NCI-H1105 (cell line): ENCODE measurements at places on chromosomes 12 and 14.

DNA sequence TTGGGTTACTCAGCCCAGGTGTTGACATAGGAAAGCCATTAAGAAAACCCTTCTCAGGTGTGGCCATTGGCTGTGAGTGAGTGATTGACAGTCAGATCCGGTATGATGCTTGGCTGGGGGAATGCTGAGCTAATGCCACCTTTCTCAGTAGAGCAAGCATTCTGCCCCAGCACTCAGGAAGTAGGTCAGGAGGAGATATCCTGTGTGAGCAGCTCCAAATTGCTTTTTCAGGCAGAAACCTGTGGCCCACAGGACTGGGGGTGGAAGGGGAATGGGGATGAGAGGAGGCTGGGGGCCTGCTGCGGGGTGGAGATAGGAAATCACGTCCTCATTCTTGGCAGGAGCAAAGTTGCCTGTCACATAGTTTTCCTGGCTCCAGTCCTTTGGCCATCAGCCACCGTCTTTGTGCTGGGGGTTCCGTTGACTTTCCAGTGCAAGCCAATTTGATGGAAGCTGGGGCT lies 55.7 kb downstream of the NINJ2 start:
- DNase-seq = no peak

GRCh38 chr14:23102801-23103200 lies 2.0 kb downstream of the CIROP start:
- no peak for DNase-seq

DNA sequence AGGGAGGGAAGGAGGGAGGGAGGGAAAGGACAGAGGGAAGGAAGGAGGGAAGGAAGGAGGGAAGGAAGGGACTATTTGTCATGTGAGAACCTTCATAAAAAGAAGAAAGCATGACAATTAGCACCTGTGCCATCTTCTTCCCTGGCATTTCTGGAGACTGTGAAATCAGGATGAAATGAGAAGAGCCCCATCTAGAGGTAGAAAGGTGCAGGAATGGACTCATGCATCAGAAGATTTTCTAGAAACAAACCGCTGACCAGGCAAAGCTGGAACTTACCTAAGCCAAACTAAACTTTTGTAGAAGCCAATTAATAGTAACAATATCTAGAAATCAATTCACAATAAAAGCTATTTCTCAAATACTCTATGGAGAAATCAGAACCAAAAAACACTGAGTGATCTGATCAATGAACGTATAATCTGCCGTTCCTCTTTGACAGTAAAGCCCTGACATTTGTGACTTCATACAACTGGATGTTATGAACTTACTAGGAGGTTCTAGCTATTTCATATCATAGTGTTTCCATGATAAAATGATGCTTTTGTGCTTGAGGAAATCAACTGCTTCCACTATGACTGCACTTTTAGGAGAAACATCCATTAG lies 24.4 kb upstream of the CRACR2A start:
- peak; percentile 44 for DNase-seq

GRCh38 chr14:53962953-53963319 lies 6.3 kb upstream of the BMP4 start:
- no peak for DNase-seq

- DNase-seq = no peak
Observed at GRCh38 chr14:96246539-96246847, 9.5 kb upstream of the BDKRB1 start.

- DNase-seq = no peak
Observed at GRCh38 chr12:6031001-6031400, 85.9 kb upstream of the ANO2 start.

- DNase-seq = no peak
Observed at GRCh38 chr14:74853581-74853980, 22.4 kb downstream of the PROX2 start.

DNA sequence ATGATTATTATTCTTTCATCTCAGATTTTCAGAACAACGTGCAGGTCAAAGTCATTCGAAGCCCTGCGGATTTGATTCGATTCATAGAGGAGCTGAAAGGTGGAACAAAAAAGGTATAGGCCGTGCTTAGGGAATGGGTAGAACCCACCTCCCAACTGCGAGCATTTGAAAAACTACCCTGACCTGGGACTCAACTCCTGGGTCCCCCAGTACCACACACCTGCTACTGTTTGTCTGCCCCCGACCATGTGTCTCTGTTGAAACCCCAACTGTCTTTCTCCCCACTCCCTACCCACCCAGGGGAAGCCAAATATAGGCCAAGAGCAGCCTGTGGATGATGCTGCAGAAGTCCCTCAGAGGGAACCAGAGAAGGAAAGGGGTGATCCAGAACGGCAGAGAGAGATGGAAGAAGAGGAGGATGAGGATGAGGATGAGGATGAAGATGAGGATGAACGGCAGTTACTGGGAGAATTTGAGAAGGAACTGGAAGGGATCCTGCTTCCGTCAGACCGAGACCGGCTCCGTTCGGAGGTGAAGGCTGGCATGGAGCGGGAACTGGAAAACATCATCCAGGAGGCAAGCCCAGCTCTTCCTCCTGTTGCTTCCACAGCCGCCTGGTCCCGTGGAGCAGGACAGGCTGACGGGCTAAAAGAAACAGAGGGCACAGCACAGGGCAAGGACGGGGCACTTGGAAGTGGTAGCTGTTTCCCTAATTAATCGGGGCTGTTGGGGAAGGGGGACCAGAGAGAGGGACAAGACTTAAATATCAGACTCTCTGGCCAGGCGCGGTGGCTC lies 20.5 kb downstream of the AGAP2 start:
- DNase-seq = no peak

DNA sequence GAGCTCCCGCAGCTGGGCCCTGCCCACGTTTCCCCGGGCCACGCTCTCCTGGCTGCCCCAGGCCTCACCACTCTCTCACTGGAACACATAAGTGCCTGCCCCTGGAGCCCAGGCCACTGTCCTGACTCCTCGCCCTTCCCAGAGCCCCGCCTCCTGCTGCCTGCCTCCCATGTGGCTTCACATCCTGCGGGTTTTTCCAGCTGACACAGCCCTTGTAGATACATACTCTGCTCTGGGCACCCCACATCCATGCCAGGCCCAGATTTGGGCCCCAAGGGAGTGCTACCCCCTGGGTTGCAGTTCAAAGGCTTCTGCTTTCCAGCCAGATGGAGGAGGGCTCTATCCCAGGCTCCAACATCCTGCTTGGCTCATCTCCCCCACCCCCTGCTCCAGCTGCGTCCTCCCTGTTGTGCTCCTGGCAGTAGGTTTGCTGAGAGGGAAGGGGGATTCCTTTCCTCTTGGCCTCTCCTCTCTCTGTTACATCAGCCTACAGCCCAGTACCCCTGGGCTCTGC lies 60.1 kb downstream of the TSPAN9 start:
- DNase-seq = no peak

- no peak for DNase-seq
Observed at GRCh38 chr14:83568141-83568540, 1961.8 kb upstream of the FLRT2 start.

DNA sequence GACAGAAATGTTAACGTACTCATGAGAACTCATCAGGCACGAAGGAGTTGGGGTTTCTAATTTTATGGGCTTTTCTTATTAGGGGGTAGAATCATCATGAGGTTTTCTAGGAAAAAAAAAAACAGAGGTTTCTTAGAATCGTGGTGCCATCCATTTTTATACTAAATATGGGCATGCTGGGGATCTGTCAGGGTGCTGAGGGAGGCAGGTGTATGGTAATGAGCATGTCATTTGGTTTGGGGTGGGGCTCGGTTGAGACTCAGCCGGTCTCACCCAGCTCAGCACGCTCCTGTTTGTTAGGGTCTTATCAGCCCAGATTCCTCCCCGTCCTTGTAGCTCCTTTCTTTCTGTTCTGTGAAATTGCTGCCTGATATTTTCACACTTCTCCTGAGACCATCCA lies 98.2 kb downstream of the DICER1 start:
- no peak for DNase-seq

DNA sequence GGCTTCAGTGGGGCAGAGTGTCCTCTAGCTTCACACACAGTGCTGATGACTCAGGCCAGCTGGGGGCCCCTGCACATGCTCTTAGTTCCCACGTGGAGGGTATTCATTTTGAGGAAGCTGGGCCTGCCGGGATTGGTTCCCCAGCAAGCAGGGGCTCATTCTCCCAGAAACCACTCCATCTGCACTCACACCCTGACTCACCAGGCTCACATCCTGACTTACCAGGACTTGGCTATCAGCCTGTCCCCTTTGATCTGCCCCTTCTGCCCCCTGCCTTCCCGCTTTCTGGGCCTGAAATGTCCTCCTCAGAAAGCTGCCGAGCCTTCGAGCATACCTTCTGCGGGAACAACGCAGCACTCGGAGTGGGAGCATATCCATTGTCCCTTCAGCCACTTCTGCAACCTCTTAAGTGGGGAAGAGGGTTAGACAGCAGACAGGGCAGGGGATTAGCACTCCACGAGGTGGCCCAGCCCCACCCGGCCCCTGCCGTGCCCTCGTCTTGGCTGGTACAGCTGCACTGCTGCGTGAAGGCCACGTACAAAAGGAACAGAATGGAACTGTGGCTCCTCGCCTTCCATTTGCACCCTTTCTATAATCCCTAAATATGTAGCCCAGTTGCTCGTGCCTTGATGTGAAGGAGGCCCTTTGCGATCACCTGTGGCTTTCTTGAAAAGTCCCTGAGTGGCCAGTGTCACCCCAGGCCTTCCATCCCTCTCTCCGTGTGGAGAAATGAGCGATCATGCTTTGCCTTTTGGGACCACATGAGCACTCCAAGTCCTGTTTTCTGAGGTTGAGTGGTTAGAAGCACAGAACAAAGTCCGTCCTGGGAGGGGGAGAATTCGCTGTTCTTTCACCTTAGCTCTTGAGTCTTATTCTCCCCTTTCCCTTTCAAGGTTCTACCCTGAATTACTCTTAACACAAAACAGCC lies 26.1 kb downstream of the TPCN1 start:
- DNase-seq = no peak

DNA sequence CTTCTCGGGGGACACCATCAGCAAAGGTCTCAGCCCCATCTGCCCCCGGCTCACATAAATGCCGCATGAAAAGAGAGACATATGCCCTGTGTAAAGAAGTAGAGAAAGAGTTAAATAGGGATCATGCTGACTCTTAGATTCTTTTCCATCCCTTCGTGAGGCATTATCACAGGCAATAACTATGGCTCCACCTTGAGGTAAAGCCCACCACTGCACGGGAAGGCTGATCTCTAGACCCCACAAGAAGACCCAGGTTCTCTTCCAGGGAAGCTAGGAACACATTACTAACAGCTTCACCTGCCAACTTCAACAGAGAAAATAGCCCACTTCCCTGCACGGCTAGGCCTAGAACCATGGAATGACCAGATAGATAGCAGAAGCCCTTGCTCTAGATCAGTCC lies 14.1 kb upstream of the NOP2 start:
- no peak for DNase-seq

GRCh38 chr14:103157969-103158368 lies 34.7 kb downstream of the TNFAIP2 start:
- no peak for DNase-seq

- no peak for DNase-seq
Observed at GRCh38 chr14:91361233-91361811, 56.3 kb downstream of the CCDC88C start.

- DNase-seq = no peak
Observed at GRCh38 chr12:69719336-69720316, 19.0 kb upstream of the RAB3IP start.

GRCh38 chr14:53213761-53214160 lies 60.6 kb upstream of the DDHD1 start:
- DNase-seq = no peak

DNA sequence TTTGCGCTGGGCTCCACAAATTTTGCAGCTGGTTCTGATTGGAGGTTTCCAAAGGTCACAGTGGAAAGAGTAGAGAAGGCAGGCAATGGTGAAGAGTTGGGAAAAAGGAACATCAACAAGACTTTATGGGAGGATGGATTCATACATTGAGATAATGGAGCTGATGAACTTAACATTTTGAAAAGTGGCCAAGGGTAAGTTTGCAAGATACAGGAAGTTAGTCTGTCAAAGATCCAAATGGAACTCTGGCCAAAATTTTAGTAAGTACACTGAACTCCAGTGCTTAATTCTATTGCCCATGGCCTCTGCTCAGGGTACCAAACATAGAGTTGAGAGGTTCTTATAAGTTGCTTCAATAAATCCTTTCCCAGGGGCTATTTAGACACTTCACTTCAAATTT lies 15.6 kb downstream of the CCER1 start:
- no peak for DNase-seq

GRCh38 chr14:75434890-75435248 lies 7.0 kb downstream of the JDP2 start:
- no peak for DNase-seq

- peak; percentile 55 for DNase-seq
Observed at GRCh38 chr14:69475194-69475818, 9.2 kb upstream of the PLEKHD1 start.

GRCh38 chr14:26820572-26820971 lies 222.7 kb upstream of the NOVA1 start:
- no peak for DNase-seq

- DNase-seq = peak; percentile 26
Observed at GRCh38 chr14:32601069-32601468, 272.0 kb downstream of the AKAP6 start.

- no peak for DNase-seq
Observed at GRCh38 chr14:61329478-61330051, 8.2 kb downstream of the PRKCH start.

DNA sequence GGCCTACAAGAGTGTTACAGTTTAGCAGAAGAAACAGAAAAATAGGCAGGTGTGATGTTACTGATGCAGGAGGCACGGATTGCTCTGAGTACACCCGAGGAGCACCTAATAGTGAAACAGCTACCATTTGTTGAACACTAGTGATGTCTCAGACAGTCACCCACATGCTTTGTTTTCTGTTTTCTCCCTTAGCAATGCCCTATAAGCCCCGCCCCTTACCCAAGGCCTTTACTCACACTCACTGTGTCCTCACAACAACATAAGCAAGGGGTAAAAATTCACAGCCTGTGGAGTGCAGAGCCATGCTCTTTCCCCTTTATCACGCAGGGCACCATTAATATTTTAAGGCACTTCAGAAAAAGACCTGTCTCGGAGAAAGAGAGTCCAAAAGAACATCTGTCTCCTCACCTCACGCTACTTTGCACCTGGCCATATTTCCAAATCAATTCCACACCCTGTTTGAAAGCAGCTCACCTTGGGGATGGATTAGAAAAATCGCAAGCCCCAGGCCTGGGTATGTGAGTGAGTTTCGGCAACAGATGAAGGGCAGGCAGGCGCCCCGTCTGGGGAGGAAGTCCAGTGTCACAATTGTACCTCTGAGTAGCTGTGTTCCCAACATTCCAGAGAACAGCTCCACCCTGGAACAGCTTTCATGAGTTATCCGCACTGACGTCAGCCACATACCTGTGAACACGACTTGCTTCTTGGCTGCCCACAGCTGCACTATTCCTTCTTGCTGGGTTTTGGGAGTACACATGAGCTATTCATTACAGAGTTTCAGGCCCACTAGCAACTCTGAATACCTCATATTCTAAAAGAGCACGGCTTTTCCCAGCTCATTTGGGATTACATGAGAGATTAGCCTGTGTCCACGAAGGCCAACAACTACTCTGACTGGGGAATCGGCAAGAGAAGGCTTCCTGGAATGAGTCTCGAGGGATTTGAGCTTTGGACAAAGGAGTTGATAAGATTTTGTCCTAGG lies 26.0 kb downstream of the MAPK1IP1L start:
- DNase-seq = no peak

- DNase-seq = no peak
Observed at GRCh38 chr12:84913129-84913515, 523 bp upstream of the SLC6A15 start.
